ENCODE measurements at places on chromosomes 3 and 15. TPM values are rescaled to one million over a fixed set of nuclear protein-coding genes. Genes with fewer than 3 reads are reported as not detected.
A peak's percentile ranks its signal among the peaks of the same experiment; 100 is the strongest.

DNA sequence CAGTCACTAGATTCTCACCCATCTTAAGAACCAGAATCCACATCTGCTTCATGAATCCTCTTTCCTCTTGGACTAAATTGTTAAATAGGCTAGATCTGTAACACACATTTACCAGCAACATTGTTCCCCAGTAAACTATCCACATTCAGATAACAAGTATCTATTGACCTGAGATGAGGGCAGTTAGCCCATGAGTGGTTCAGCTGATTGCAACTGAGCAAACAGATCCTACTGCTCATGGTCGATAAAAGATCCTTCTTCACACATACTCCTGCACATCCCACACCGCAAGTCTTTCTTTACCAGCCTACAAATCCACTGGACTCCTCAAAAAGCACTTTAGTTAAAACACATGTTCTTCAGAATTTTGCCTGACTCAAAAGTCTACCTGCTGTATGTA is 59.2 kb downstream of the UACA start:
- no peak for DNase-seq

GRCh38 chr15:52336529-52336928 is 40.9 kb upstream of the MYO5C start:
- DNase-seq, result no peak

DNA sequence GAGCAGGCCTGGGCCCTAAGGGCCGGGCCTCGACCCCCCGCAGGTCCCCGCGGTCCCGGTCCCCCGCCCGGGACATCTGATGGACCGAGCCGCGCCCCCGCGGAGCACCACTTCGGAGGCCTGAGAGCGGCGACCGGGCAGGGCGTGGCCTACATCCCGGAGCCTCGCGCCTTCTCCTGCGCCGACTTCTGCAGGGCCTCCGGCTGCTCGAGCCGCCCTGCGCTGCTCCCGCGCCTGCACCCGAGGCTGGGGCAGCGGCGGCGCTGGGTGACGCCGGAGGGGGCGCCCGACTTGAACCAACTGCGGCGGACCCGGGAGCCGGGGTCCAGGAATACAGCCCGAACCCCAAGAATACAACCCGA is 14.9 kb upstream of the GP9 start:
- DNase-seq, result peak; percentile 58

MYH15 gene
- 0.15 TPM for total RNA-seq

GOLGA8S gene
- not detected for total RNA-seq

ZCWPW2 gene
- total RNA-seq, result 1.6 TPM
